Activated CD8-positive, alpha-beta memory T cell treated with anti-CD3 and anti-CD28 coated beads for 24 hours (primary cell): ENCODE measurements at places on chromosomes 5 and 9.
A peak's percentile ranks its signal among the peaks of the same experiment; 100 is the strongest.

- DNase-seq = no peak
These were observed 372.1 kb downstream of the DTWD2 start for GRCh38 chr5:118616281-118616680.

- no peak for DNase-seq
These were observed 142.1 kb downstream of the MPDZ start for GRCh38 chr9:13137426-13137825.

- no peak for DNase-seq
These were observed 96.0 kb upstream of the ITGA2 start for GRCh38 chr5:52893105-52893504.

GRCh38 chr9:37486616-37487548, 1.1 kb downstream of the POLR1E start:
- DNase-seq = no peak

- DNase-seq = no peak
These were observed 45.4 kb downstream of the TMEM232 start for GRCh38 chr5:110681109-110681508.

DNA sequence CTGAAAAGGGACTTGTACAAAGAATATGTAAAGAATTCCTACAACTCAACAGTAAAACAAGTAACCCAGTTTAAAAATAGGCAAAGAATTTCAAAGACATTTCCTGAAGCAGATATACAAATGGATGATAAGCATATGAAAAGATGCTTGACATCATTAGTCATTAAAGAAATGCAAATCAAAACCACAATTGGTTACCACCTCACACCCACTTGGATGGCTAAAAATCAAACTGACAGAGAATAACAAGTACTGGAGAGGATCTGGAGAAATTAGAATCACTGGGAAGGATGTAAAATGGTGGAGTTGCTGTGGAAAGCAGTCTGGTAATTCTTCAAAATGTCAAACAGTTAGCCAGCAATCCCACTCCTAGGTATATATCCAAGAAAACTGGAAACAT, 12.5 kb upstream of the FOXE1 start:
- DNase-seq = no peak

- no peak for DNase-seq
These were observed 166.4 kb downstream of the TLE1 start for GRCh38 chr9:81522716-81523551.

DNA sequence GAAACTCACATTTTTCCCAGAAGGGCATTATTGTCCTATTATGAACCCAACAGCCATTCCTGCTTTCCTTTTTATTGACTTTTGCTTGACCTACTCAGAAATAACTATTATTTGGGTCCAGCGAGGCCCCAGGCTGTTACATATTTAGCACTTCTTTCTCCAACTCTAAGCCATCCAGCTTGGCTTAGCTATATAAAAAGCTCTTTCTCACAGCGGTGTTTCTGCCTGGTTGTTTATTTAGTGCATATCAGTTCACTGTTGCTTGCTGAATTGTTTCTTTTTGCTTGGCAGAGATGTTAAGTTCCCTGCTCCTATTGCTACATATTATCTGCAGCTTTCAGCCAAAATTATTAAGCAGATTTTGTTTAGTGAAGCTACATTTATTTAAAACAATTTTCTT, 1156.8 kb upstream of the SEMA6A start:
- DNase-seq = no peak

- no peak for DNase-seq
These were observed 201.8 kb downstream of the CD180 start for GRCh38 chr5:66994790-66995189.

GRCh38 chr9:2576631-2577030, 45.0 kb upstream of the VLDLR start:
- DNase-seq = no peak

GRCh38 chr9:94668928-94669729, 29.8 kb upstream of the FBP1 start:
- DNase-seq = peak; percentile 72

DNA sequence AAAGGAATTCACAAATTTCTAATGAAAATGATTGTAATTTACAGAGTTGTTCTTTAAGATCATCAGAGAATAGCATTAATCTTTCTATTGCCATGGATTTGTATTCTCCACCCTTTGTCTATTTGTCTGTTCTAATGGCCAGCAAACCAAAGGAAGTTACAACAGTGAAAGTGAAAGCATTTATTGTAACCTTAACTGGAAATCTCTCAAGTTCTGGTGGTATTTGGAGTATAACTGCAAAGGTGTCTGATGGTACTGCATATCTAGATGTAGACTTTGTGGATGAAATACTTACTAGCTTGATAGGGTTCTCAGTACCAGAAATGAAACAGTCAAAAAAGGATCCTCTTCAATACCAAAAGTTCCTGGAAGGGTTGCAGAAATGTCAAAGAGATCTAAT, 21.7 kb downstream of the RMI1 start:
- DNase-seq = no peak

GRCh38 chr5:144448457-144448856, 277.8 kb downstream of the KCTD16 start:
- no peak for DNase-seq

GRCh38 chr9:68983522-68984424, 30.1 kb downstream of the PRKACG start:
- DNase-seq = no peak

DNA sequence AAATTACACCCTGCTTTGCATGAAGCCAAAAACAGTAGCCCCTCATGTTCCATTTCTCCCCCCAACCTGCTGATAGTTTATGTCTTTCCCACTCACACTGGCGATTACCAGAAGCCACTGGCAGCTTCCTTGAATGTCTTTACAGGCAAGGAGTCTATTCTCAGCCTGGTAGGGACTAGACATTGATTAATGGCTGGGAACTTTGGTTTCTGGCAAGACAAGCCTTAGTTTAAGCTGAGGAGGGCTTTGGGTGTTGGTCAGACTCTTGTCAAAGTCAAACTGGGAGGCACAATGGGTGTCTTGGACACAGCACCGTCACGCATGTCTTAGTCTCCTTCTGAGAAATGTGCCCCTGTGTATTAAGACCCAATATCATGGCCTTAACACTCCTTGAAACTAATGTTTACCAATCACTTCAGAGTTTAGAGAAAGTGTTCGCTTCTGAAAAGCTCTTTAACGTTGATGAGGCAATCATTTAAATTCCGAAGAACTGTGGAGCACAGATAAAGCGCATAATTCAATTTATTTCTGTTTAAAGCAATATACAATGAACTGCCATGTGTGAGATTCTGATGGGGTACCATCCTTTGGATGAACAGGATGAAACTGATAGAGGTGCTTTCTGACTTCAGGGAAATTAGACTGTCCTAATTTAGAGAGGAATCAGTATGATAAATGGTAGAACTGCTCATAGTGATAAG, 53.9 kb upstream of the CPEB4 start:
- no peak for DNase-seq

DNA sequence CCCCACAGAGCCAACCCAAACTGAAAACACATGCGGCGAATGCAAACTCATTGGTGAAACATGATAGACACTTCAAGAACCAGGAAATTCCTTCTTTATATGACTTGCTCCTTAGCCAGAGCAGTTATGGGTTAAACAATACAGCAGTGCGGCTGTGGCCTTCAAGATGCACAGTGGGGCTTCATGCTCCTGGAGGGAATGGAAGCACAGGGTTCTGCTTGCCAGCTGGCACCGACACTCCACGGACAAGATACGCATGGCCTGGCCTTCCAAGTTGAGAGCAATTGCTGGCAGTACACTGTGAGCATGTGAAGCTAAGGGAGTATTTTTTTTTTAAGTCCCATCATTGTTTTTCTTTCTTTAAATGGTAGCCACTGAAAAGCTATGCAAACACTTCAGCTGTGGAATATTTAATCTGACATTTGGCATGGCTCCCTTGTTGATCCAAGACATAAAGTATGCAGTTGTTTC, 451.6 kb upstream of the CD180 start:
- no peak for DNase-seq

GRCh38 chr5:156051972-156052371, 275.0 kb upstream of the SGCD start:
- DNase-seq = no peak

- DNase-seq = no peak
These were observed 137.4 kb upstream of the DMAC1 start for GRCh38 chr9:7936996-7937395.

GRCh38 chr5:149796836-149797235, 66.7 kb downstream of the PPARGC1B start:
- DNase-seq = no peak

- no peak for DNase-seq
These were observed 31.8 kb upstream of the TLR4 start for GRCh38 chr9:117672369-117672768.

DNA sequence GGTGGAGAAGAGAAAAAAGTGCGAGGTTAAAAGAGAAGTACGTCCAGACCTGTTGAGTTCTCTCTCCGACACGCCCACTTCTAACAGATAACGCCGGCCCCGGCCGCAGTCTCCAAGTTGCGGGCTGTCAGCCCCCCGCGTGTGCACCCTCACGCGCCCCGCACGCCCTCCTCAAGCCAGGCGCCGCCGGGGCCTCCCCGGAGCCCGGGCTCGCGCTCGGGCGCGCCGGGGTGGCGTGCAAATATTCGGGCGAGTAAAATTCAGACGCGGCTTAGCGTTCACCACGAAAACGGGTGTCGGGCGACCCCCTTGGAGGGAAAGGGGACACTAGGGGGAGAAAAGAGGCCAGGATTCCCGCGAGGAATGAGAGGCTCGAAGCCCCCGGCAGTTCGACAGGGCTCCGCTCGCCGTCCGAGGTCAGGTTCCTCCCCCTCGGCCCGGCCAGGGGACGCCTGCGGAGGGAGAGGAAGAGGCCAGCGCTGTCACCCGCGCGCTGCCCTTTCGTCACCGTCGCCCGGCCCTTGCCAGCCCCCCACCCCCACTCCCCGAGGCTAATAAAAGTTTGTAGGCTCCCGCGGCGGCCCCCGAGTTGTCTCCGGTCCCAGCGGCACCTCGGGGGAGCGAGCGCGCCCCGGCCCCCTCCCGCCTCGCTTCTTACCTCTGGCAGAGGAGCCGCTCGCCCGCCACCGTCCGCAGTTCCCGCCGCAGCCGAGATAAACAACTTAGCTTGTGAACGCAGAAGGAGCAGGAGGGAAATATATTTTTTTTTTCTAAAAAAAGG, 743 bp downstream of the NR3C1 start:
- DNase-seq = peak; percentile 80

DNA sequence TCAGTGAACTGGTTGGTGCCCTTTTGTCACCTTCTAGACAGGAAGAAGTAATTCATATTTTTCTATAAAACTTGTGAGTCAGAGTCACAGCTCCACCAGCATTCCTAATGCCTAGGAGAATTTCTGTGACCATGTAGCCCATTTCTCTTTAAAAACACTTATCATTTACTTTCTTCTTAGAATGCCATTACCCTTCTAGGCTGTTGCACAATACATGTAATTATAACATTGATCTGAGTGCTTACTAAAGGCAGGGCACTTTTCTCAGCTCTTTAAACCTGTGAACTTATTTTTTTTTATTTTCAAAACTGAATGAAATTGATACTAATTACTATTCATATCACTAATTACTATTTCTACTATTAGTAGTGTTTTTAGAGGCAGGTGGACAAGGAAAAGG, 373.7 kb downstream of the TLE4 start:
- DNase-seq = no peak

- DNase-seq = no peak
These were observed 18.5 kb upstream of the LAMC3 start for GRCh38 chr9:130990306-130990977.

DNA sequence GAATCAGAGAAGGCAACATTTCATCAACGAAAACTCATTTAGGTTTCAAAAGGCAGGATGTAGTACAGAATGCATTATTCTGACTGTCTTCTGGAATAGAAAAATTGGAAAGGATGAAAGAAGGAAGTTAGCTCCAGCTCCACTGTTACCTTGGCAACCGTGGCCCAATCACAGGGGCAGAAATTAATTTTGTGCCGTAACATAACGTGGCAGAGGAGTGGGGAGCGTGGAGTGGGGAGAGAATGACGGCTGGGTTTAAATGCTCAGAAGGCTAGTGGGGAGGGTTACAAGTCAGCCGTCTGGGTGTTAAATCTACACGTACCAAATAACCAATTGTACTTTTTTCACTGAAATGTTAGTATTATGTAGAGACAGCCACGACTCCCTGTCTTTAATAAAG, 32.3 kb upstream of the EQTN start:
- no peak for DNase-seq

GRCh38 chr5:168944004-168944403, 356.9 kb downstream of the SLIT3 start:
- DNase-seq = no peak

DNA sequence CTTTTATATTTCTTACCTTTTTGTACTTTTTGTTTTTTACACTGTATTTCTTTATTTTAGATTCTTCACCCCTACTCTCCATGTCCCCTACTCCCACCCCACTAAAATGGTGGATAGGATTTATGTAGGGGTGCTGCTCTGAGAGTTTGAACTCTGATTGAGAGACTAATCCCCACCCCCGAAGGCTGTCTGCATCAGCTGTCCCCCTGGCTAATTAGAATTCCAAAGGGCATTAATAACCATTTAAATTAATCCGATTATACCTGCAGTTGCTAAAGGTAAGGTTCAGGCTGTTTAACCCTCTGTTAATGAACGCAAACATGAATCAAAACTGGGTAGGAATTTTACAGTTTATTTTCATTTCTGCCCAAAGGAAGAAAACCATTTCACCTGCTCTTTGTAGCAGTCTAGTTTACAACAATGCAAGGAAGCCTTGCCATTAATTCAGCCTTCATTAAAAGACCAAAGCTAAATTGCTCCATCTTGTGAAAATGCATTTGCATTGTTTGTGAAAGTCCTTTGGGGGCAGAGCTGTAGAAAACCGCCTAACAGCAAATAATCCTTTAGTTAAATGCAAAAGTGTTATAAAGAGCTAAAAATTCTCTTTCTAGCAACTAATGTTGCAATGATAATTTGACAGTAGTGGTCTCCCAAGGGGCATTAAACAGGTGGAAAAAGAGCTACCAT, 71.2 kb downstream of the ZCCHC7 start:
- DNase-seq = no peak

DNA sequence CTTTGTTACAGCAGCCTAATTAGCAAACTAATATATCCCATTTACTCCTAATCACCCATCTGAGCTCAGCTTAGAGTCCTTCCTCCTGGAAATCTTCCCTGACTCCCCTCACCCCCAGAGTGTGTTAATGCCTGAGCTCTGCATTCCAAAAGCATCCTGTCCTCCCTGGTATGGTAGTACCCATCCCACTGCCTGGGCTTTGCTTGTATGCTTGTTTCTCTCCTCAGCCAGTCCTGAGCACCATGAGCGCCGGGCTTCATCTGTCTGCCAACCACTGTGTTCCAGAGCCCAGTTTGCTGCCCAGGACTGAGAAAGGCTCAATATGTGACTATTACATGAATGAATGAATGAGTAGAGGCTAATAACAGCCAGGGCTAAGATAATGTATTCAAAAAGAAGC, 272.4 kb downstream of the CDK5RAP2 start:
- no peak for DNase-seq

DNA sequence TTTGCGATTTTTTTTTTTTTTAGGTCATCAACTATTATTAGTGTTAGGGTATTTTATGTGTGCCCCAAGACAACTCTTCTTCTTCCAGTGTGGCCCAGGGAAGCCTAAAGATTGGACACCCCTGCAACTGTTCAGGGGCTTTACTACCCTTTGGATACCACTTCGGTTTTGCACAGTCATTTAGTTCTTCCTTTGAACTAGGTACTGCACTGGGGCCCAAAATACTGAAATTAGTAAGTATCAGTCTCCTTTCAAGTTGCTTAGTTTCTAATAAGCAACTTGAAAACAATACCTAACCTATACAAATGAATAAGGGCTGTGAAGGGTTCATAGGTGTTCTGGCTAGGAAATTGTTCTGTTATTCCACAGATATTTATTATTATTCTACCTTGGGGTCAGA, 45.3 kb downstream of the CWC27 start:
- DNase-seq = no peak
